NCI-H1092 (cell line): ENCODE measurements at places on chromosomes 5 and 9.

DNA sequence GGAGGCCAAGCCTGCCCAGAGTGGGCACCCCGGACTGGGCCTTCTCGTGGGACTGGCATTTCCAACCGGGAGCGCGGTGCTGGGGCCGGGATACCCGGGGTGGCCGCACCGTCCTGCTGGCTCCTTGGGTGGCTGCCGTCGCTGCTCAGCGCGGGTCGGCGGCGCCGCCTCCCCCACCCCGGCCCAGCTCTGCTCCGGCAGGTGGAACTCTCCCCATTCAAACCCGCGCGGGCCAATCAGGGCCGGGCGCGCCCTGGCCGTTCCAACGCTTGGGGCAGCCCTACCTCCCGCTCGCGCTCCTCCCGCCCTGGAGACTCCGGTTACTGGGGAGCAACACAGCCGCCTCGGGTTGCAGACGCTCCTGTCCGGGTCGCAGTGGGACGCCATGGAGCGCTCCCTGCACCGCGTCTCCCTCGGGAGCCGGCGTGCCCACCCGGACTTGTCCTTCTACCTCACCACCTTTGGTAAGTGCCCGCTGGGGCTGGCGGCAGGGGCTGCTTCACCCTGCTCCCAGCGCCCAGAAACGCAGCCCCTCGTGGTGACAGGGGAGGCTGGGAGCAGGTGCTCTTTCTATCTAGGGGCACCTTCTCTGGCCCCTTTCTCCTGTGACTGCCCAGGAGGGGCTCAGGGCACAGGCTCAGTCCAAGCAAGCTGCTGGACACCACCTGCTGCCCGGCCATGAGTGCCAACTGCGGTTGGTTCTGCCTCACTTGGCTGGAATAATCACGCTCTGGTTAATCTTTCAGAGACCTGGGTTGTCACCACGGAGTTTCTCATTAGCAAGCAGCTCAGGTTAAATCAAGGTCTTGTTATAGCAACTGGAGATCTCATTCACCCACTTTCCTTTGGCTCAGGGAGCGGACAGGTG lies at the start of gene RGS3:
Gene RGS3, plus strand, starts transcription at position 310 of the 868 bp plus-strand sequence. Its CDS starts 76 bp downstream, at position 386.
- peak; percentile 80 for DNase-seq

- no peak for DNase-seq
Observed at GRCh38 chr5:92364986-92365550, 982.0 kb upstream of the ARRDC3 start.

GRCh38 chr5:123814801-123815470 lies 303.0 kb downstream of the CSNK1G3 start:
- DNase-seq: no peak

GRCh38 chr5:73947906-73948640 lies 322.1 kb downstream of the ARHGEF28 start:
- peak; percentile 36 for DNase-seq

DNA sequence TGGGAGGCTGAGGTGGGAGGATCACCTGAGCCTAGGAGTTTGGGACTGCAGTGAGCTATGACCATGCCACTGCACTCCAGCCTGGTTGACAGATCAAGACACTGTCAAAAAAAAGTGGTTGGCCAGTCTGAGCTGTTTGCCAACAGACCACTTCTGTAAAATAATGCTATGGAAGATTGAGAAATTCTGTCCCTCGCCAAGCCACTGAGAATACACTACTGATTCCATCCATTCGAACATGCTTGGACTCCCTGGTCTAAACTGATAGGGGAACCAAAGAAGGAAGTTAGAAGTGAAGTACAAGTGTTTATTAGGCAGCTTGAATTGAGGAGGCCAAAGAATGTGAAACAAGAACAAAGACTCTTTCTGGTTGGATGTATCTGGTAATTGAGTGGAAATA lies 27.2 kb downstream of the ENC1 start:
- DNase-seq: no peak

- DNase-seq: no peak
Observed at GRCh38 chr9:86238861-86239770, 20.3 kb downstream of the C9orf153 start.

- no peak for DNase-seq
Observed at GRCh38 chr9:108924466-108924865, 9.5 kb downstream of the ELP1 start.

DNA sequence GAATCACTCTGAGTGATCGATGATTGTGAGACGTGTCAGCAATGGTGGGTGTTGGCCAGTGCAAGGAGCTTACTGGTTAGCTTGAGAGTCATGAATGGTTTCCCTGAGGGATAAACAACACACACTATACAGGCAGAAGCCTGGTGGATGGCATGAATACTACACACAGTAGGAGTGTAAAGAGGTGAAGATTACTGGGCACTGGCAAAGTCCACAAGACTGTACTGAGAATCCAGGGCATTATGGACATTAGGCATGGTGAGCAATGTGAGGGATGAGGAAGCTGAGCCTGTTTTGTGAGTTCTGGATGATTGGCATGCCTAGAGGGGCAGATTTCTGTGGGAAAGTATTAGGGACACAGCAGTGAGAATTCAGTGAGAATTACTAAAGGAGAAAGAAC lies 71.3 kb downstream of the KDM4C start:
- no peak for DNase-seq

GRCh38 chr9:135533674-135534073 lies 12.3 kb upstream of the OBP2A start:
- DNase-seq: no peak

GRCh38 chr5:140611020-140611521 lies 21.9 kb downstream of the CD14 start:
- DNase-seq: no peak
